ENCODE measurements at places on chromosomes 6 and 20.

GRCh38 chr20:35883778-35884540 is 70.3 kb downstream of the SCAND1 start:
- DNase-seq: peak; percentile 81

DNA sequence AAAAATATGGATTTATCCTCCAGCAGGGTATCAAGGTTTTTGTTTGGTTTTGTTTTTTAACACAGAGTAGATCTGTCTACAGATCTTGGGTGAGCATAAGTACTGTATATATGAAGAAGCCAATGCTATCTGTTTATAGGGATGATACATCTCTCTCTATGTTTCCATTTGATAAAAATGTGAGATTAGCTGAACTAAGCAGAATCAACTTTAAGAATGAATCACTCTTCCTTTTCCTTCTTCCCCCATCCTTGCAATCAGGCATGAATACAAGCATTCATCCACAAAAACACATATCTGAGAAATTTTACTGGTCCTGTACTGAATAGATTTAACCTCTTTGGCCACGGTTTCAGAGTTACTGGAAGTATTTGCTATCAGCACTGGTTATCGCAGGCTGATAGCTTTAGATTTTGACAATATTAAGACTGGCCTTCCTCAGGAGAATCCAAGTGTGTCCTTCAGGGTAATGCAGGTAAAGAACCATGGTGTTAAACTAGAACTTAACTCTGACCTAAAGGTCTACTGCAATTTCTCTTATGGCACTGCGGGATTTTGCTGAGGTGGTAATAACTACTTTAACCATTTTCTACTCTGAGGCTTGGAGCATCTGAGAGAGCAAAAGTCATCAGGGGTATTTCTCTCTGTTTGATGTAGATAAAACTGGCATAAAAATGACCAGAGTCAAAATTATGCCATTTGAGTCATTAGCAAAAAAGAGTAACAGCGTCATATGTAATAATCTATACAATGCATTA is 1.5 kb downstream of the SNAP25 start:
- DNase-seq: no peak

- DNase-seq: no peak
Observed at GRCh38 chr6:85424981-85425380, 24.9 kb upstream of the NT5E start.

DNA sequence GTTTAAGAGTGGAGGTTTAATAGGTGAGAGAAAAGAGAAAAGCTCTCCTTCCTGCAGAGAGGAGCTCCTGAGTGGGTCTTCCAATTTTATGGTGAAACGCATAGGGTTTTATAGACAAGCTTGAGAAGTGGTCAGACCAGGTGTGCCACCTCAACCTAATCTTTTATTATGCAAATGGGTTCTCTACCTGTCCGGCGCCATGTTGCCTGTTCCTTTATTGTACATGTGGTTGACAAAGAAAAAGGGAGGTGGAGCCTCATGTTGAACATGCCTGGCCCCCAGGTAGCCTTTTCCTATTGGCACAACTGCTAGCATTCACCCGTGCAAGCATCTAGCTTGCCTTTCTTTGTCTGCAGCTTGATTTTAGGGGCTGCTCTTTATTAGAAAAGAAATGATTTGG is 115.9 kb upstream of the F13A1 start:
- no peak for DNase-seq

GRCh38 chr6:166410426-166410935 is 27.7 kb upstream of the MPC1 start:
- no peak for DNase-seq

DNA sequence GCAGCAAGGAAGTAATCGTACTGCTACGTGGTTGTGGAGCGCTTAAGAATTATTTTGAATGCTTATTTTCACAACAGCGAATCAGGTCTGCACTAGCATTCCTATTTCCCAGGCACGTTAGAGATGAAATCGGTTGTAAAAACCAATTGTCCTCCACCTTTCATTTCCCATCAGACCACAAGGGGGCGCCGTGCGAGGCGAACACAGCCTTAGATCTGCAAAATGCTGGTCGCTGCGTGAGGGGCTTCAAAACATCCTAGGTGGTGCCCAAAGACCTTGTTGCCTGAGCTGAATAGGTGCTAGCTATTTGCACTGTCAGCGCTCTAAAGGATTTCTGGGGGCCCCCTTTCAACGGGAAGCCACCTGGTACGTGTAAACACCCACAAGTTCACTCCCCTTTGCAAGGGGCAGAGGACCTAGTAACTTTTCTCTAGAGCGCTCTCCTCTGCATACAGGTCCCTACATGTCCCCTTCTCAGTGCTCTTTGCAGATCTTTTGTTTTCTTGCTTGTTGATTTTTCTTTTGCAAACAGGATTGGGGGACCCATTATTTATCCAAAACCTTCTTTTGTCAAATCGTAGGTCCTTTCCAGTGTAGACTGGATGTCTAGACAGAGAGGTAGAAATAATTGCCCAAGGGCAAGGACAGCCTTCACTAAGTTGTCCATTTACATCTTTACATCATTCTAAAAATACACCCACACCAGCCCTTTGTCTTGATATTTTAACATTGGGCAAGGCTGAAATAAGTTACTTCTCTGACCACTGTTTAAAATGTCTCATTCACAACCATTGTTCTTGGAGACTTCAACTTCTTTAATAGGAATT is 59.8 kb downstream of the NEDD9 start:
- DNase-seq: peak; percentile 51

DNA sequence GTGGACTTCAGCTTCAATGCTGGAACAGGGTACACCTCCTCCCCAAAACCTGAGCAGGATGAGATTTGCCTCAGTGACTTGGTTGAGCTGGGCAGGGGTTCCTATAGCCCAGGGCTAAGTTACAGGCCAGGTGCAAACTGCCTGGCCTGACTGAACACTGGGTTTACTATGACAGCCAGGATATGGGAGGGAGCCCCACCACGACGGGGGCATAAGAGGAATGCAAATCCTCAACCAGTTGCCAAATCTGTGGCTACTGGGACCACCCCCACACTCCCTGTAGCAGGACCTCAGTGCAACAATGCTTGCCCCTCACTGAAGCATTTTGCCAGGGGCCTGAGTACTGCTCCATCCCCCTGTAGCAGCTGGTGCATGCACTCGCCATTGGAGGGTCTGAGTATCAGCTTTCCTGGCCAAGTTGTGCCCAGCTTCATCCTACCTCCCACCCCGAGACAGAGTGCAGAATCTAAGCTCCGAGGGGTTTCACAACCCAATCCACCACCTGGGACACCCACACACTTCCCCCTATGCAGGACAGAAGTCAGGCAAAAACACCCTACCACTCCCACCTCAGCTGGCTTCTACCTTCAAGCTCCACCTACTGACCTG is 27.6 kb downstream of the TREML4 start:
- no peak for DNase-seq

DNA sequence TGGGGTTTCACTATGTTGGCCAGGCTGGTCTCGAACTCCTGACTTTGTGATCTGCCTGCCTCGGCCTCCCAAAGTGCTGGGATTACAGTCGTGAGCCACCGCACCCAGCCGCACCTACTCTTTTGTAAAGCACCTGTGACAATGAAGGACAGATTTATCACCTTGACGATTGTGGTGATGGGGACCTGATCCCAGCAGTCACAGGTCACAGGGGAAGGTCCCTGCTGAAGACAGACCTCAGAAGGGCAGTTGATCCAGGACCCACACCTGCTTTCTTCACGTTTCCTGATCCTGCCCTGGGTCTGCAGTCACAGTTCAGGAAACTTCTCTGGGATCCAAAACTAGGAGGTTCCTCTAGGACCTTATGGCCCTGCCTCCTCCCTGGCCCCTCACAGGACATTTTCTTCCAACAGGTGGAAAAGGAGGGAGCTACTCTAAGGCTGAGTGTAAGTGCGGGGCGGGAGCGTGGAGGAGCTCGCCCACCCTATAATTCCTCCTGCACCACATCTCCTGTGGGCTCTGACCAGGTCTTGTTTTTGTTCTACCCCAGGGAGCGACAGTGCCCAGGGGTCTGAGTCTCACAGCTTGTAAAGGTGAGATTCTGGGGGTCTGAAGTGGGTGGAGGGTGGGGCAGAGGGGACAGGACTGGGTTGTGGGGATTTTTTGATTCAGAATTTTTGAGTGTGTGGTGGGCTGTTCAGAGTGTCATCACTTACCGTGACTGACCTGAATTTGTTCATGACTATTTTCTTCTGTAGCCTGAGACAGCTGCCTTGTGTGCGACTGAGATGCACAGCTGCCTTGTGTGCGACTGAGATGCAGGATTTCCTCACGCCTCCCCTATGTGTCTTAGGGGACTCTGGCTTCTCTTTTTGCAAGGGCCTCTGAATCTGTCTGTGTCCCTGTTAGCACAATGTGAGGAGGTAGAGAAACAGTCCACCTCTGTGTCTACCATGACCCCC is 3.0 kb downstream of the HLA-E start:
- no peak for DNase-seq

- DNase-seq: no peak
Observed at GRCh38 chr6:15132854-15133670, 112.8 kb upstream of the JARID2 start.

- DNase-seq: peak; percentile 19
Observed at GRCh38 chr6:64012351-64013001, 376.9 kb downstream of the PHF3 start.

DNA sequence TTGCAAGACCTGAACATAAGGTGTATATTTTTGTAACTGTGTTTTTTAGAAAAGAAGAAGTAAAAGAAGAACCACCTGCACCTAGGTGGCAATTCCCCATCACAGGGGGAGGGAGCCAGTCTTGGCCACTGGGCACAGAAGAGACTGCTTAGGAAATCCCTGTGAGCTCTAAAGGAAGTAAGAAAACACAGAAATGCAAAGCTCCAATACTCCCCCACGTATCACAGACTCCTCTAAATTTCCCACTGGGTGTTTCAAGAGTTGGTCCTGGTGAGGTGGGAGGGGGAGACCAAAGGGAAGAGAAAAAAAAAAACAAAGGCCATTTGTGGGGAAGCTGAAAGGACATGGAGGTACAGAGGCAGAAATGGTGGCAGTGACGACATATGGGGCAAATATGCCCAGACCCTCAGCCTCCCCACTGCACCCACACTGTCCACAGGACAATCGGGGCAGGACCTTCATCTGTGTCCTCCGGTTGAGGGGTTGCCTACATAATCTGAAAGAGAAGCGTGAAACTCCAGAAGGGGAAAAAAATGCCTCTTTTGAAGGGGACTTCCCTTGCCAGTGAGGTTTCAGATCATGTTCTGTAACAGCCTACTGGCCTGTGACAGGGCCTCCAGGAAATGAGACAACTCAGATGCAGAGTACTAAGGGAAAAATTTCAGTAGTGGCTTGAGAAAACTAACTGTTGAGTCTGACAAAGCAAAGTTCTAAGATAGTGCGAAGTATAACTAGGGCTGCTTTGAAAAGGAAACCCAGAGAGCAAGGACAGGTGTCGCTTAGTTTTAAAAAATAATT is 226.2 kb upstream of the MARCKS start:
- no peak for DNase-seq

- no peak for DNase-seq
Observed at GRCh38 chr6:33785778-33786177, 3.2 kb downstream of the LEMD2 start.

DNA sequence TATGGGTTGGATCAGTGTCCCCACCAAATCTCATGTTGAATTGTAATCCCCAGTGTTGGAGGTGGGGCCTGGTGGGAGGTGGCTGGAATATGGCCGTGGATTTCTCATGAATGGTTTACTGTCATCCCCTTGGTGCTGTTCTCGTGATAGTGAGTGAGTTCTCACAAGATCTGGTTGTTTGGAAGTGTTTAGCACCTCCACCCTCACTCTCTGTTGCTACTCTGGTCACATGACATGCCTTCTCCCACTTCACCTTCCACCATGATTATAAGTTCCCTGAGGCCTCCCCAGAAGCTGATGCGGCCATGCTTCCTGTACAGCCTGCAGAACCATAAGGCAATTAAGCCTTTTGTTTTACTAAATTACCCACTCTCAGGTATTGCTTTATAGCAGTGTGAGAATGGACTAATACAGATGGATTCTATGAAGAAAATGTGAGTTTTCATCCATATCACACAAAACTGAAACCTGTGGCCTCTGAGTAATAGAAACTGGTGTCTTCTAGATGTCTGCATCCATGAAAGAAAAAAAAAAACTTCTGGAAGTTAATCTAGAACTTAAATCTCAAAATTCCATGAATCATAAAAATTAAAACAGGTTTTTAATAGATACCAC is 39.3 kb downstream of the MBOAT1 start:
- no peak for DNase-seq

DNA sequence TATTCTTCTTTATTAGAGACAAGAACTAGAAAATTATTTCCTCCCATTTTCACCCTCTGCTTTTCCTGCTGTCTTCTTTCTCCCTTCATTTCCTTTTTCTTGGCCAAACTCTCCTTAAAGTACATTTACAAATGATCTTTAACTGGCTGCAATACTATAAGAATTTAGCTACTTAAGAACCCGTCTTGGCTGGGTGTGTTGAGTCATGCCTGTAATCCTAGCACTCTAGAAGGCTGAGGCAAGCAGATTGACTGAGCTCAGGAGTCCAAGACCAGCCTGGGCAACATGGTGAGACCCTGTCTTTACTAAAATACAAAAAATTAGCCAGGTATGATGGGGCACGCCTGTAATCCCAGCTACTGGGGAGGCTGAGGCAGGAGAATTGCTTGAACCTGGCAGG is 39.3 kb upstream of the SRPK1 start:
- DNase-seq: no peak
